ENCODE measurements at places on chromosomes 11 and 22. TPM values are rescaled to one million over a fixed set of nuclear protein-coding genes. Genes with fewer than 3 reads are reported as not detected.

GRM5 gene
- 0.21 TPM for total RNA-seq

SCN4B gene
- 4.1 TPM for total RNA-seq

TRPM5 gene
- total RNA-seq, result 0.41 TPM

CHCHD10 gene
- total RNA-seq, result 6.4 TPM

KCNQ1OT1 gene
- total RNA-seq, result 10.3 TPM

TSPAN32 gene
- 2.1 TPM for total RNA-seq

AIFM3 gene
- 0.21 TPM for total RNA-seq

SHANK2 gene
- total RNA-seq, result 5.9 TPM

All from tongue (tissue), 3 donors.